Activated naive CD4-positive, alpha-beta T cell treated with anti-CD3 and anti-CD28 coated beads, Interleukin-2, amount 50 U/mL, for 72 hours (primary cell): ENCODE measurements at places on chromosomes 5 and 9. TPM values are rescaled to one million over a fixed set of nuclear protein-coding genes. Genes with fewer than 3 reads are reported as not detected.

The SPINK4 gene
- total RNA-seq = not detected

The GRIN1 gene
- total RNA-seq = not detected

The ISL1 gene
- total RNA-seq = not detected

The BSPRY gene
- 7.7 TPM for total RNA-seq

DNA sequence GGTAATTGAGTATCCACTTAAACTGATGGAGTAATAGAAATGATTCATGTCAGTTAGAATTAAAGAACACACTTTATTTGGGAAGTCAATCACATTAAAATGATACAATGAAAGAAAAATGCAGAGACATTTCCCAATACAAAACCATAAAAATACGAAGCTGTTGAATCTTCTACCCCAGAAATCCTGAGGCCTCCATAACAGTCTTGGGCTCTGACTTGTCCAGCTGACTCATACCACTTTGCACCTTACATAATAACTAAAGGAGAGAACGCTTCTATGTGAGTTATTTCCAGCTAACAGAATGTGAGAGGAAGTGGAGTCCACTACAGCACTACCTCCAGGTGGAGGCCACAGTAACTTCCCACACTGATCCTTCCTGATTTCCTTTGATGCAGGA, 305.0 kb downstream of the MRPS30 start:
- no peak for DNase-seq

DNA sequence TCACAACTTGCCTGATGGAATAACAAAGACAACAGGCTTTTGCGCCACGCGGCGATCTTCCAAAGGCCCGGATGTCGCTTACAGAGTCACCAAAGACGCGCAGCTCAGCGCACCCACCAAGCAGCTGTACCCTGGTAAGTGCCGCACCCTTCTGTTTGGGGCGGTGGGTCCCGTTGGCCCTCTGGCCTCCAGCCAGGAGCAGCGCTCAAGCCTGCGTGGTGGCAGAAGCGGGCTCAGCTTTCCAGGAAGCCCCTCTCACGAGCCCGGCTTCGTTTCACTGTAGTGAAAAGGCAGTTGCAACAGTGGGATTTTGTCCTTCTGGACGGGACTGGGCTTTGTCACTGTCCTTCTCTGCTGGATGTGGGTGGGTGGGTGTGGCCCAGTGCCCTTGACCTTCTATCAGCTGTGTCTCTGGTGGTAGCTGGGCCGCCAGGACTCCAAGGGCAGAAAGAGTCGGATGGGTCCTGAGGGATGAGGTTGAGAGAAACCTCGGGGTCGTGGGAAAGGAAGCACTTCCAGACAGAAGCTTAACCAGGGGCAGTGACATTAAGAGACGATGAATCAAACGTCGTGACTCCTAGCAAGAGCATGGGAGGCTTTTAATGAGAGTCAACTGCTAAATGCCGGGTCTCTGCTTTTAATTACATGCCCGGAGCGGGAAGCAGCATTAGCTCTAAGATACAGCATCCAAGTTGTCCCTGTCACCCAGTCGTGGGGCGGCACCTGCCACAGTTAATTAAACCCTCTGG, 49.5 kb downstream of the COL5A1 start:
- DNase-seq = no peak

DNA sequence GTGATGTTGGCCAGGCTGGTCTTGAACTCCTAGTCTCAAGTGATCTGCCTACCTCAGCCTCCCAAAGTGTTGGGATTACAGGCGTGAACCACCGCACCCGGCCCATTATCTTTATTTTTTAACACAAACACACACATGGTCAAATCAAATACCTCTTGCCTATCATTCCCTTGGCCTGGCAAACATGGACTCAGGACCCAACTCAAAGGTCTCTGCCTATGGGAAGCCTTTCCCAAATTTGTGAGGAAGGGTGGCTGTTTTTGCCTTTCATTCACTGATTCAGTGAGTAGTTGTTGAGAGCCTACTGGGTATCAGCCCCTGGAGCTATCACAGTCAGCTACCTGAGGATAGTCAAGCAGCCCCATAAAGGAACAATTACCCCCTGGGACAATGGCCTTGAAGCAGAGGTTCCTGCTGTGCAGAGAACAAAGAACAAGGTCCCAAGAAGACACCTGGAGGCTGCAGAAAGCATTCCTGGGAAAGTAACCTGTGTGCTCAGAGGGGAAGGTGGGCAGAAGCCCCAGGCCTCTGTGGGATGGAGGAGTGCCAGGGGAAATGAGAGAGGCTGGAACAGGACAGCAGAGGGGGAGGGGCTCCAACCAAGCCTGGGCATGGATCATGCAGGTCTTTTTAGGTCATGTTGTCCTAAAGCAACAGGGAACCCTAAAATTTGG, 126.4 kb downstream of the CRB2 start:
- DNase-seq = no peak

DNA sequence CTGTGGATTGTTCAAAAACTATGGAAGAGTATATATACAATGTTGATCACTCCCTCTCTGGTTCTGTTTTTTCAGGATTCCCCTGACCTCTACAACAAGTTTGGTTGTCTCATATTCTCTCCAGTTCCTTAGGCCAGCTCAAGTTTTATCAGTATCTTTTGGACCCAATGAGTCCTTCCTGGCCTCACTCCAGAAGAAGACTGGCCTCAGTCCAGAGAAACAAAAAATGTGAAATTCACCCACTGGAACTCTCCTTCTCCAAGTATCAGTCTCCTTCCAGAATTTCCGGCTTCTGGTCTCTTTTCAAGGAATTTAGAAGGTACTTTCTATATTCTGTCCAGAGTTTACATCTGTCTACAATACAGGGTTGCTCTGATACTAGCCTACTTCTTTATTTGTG, 537.8 kb upstream of the FTMT start:
- no peak for DNase-seq

DNA sequence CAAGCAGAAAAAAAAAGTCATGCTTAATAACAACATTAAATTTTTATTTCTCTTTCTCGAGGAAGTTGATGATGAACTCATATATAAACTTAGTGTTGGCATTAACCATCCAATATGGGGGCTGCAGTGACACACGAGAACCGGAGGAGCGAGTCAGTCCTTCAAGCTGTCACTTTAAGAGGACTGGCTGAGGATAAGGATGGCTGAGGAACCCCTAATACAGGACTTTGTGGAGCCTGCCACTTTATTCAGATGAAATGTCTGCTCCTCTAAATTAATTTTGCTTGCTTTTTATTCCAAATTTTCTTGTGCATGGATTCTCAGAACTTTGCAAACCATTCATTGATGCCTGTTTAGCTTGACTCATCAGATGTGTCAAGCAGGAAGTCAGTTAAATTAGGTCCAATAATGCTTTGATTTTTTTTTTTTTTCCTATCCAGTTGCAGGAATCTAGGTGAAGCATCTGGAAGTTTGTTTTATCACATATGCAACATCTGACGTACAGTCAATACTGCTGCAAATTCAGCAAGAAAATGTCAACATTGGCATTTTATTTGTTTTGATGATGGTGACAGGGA, 144.2 kb upstream of the COL5A1 start:
- DNase-seq = no peak

DNA sequence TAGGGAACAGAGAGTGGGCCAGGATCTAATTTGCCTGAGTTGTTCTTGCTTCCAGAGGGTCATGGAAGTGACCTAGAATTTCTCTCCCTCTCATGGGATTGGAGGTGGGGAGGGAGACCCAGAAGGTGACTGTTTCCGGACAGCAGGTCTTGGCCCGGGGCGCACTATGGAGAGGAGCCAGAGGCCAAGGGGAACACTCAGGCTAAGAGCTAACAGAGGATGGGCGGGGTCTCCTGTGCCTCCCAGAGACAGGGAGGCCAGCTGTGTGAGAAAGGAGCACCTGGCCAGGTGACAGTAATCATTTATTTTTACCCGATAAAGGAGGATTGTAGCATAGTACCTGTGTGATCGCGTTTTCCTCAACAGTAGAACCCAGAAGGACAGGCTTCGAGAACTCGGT, 50.9 kb upstream of the ANKH start:
- no peak for DNase-seq

- DNase-seq = no peak
These were observed 246.5 kb downstream of the PCSK5 start for GRCh38 chr9:76136986-76137385.

- DNase-seq = no peak
These were observed 46.8 kb upstream of the SLIT3 start for GRCh38 chr5:169347786-169348185.
